Inflammatory macrophage (primary cell): ENCODE measurements at places on chromosomes 4 and X.

GRCh38 chrX:82087699-82088098, 885.8 kb downstream of the SH3BGRL start:
- DNase-seq: no peak

DNA sequence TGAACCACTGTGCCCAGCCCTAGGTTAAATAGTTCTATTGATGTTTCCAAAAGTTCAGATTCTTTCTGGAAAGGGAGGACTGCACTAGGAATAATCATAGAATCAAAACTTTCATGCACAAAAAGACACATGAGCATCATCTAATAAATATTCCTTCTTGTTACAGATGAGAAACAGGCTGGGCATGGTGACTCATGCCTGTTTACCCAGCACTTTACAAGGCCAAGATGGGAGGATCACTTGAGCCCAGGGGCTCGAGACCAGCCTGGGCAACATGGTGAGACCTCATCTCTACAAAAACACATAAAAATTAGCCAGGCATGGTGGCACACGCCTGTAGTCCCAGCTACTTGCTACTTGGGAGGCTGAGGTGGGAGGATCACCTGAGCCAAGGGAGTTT, 27.7 kb downstream of the LARP7 start:
- no peak for DNase-seq

DNA sequence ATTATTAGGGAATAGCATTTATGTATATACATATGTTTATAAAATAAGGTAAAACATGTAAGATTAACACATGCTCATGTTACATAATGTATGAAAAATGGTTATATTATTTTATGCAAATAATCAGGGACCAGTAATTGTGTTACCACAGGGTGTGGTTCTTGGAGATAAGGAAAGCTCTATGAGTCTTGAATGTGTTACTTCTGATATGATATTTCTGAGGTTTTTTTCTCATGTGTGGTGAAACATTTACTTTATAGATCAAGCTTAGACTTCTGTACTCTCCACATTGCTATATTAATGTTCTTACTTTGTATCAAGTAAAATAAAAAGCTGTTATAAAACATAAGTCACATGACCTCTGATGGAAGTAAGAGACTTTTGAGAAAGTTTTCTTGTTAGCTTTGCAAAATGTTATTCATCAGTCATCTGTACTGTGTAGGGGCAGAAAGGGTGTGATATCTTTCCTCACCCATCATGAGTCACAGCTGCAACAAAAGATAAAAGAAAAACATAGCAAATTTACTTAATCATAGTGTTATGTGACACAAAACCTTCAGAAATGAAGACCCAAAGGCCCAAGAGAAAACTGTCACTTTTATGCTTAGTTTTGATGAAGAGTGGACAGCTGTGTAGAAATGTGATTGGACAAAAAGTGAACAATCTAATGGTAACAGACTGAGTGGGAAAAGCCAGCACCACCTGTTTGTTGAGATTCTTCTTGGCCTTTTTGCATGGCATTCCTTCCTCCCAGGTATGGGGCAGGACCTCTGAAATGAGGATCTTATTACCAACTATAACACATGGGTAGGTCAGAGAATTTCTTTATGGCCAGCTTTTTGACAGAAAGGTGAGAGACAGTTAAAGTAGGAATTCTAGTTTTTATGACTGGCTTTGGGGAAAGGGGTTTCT, 632.3 kb downstream of the PDHA2 start:
- DNase-seq: no peak

- peak; percentile 27 for DNase-seq
Measured at GRCh38 chrX:9393571-9393970, 71.3 kb upstream of the TBL1X start.

DNA sequence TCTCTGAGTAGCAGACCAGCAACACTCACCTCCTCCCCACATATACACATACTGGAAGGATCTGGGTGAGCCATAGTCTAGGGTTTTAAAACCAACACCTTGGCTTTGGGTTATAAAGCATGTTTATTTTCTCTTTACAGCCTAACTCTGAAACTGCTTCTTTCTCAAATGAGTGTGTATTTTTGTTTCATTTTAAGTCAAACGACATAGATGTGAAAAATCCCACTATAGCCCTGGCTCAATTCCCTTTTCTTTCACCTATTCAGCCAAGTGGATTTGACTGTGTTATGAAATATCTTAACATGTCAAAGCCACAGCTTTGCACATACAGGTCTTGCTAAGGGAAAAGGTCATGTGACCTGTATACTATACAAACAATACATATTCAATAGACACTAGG, 13.8 kb downstream of the NEXMIF start:
- DNase-seq: no peak

DNA sequence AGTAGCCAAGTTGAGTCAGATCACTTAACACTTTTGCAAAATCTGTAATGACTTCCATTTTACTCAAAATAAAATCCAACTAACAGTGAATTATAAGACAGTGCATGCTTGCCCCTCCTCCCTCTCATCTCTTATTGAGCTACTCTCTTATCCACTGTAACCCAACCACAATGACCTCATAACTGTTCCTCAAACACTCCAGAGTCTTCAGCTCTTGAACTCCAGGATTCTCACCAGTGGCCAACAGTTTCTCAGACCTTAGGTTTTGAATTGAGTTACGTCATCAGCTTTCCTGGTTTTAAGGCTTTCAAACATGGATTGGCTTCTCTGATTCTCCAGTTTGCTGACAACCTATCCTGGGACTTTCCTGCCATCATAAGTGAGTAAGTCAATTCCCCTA, 938.3 kb downstream of the RAB28 start:
- no peak for DNase-seq

- DNase-seq: no peak
Measured at GRCh38 chrX:74449322-74449936, 28.1 kb downstream of the SLC16A2 start.

- peak; percentile 86 for DNase-seq
Measured at GRCh38 chr4:9762823-9763475, 18.5 kb upstream of the DRD5 start.

DNA sequence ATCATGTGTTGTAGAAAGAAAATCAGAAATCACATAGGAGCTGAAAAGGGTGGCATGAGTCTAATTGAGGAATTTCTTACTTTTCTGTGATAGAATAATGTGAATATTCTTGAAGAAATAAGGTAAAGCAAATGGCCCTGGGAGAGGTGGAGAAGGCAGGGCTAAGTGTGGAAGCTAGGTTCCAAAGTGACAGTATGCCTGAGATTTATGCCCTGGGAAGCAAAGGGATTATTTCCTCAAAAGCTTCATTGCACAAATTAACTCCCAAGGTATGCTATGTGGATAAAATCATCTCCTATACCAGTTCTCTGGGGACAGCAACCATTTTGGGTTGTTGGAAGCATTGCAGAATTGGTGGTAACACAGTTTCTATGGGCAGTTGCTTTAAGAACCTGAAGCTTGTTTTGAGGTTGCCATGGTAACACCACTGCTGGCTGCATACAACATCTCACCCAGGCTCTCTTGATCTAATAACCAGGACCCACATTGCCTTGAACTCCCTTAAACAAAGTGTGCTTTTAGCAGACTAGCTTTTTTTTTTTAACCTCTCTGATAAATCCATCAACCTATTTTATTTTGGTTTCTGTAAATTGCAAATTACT, 21.0 kb downstream of the MAOA start:
- DNase-seq: no peak

GRCh38 chr4:84796394-84796793, 170.1 kb downstream of the WDFY3 start:
- no peak for DNase-seq
